ENCODE measurements at places on chromosomes 12 and 14. TPM values are rescaled to one million over a fixed set of nuclear protein-coding genes. Genes with fewer than 3 reads are reported as not detected.

DNA sequence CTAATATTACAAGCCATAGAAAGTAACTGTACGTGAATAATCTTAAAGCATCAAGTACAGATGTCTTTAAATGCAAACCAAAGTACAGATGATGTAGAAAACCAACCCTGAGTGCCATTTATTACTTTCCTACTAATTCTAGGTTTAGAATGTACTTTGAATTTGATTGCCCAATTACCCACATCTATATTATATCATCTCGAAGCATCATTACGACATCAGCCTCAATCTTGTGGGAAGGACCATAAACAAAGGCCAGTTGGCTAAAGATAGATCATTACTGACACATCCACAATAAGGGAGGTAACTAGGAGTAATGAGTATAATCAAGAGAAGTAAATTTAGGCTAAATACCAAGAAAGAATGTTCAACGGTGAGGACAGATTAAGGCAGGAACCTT, 478.9 kb downstream of the BCAT1 start:
- H3K27ac ChIP-seq = no peak overlapping the region
- DNase-seq = no peak
- H3K4me1 ChIP-seq = no peaks in the 10 kb centered on the region

- H3K36me3 ChIP-seq = no peaks in the 10 kb centered on the region
- DNase-seq = no peak
- no peak overlapping the region for H3K4me3 ChIP-seq
- H3K27ac ChIP-seq = no peak overlapping the region
- no peaks in the 10 kb centered on the region for H3K27me3 ChIP-seq
Measured at GRCh38 chr12:124592481-124593160, 25.2 kb upstream of the NCOR2 start.

DNA sequence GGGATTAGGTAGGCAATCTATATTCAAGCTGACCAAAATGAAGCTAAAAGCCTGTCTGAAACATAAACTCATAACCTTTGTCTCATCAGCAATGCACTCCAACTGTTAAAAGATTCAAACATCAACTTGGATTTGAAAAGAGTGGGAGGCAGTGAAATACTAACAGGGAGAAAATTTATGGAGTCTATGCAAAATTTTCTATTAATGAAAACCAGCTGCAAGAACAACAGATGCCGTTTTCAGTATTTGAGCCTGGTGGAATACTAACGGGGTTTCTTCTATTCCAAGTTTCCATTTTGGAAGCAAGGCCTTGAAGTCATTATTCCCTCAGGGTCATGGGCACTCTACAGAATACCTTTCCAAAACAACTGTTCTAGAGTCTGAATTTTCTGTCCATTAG, 88.3 kb downstream of the LRP6 start:
- no peak overlapping the region for H3K4me3 ChIP-seq
- DNase-seq = no peak
- H3K4me1 ChIP-seq = no peaks in the 10 kb centered on the region
- H3K27me3 ChIP-seq = no peaks in the 10 kb centered on the region
- no peak overlapping the region for H3K27ac ChIP-seq

DNA sequence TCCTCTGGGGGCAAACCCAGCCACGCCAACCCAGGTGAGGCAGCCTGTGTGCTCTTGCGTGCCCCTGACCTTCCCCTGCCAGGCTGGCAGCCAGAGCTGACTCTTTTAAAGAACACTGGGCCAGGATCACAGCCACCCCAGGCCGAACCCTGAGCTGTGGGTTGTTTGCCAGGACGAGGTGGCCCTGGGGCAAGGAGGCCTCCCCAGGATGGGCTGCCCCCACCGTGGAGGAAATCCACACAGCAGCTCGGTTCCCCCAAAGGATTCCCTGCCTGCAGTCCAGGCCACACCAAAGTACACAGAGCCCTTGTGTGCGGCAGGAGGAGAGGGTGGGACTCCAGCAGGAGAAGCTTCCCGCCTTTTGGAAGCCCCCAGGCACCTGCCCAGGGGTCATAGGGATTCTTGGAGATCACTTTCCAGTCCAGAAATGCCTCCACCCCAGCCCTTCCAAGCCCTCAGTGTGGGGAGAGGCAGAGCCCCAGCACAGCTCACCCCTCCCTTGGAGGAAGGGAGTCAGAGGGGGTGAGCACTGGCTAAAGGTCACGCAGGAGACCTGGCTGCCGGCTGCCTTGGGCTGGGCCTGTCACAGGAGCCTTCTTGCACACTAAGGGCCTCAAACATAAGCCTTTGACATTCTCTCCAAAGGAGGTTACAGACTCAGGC, 115.6 kb downstream of the CALM1 start:
- no peaks in the 10 kb centered on the region for H3K36me3 ChIP-seq
- no peak overlapping the region for H3K4me3 ChIP-seq
- H3K27ac ChIP-seq = no peak overlapping the region
- H3K4me1 ChIP-seq = peaks cover 32% of the 10 kb centered on the region
- DNase-seq = no peak

- no peaks in the 10 kb centered on the region for H3K4me1 ChIP-seq
- DNase-seq = no peak
- H3K27ac ChIP-seq = no peak overlapping the region
- H3K4me3 ChIP-seq = no peak overlapping the region
- H3K36me3 ChIP-seq = no peaks in the 10 kb centered on the region
Measured at GRCh38 chr14:67477926-67478799, 10.4 kb downstream of the TMEM229B start.

GRCh38 chr12:24069532-24070395, 120.3 kb upstream of the SOX5 start:
- H3K27me3 ChIP-seq = no peaks in the 10 kb centered on the region
- DNase-seq = no peak
- no peaks in the 10 kb centered on the region for H3K4me1 ChIP-seq
- no peaks in the 10 kb centered on the region for H3K36me3 ChIP-seq
- no peak overlapping the region for H3K4me3 ChIP-seq
- H3K27ac ChIP-seq = no peak overlapping the region

DNA sequence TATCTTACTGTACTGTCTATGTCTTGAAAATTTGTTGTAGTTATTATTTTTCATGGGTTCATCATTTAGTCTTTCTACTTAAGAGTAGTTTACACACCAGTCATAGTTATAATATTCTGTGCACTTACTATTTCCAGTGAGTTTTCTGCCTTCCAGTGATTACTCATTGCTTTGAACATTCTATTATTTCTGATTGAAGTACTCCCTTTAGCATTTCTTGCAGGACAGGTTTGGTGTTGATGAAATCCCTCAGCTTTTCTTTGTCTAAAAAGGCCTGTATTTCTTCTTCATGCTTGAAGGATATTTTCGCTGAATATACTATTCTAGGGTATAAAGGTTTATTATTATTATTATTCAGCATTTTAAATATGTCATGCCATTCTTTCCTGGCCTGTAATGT, 66.8 kb downstream of the TSPAN8 start:
- no peak overlapping the region for H3K27ac ChIP-seq
- no peaks in the 10 kb centered on the region for H3K36me3 ChIP-seq
- H3K27me3 ChIP-seq = no peaks in the 10 kb centered on the region
- no peak overlapping the region for H3K4me3 ChIP-seq
- no peak for DNase-seq
- no peaks in the 10 kb centered on the region for H3K4me1 ChIP-seq

The CCDC197 gene
- total RNA-seq = not detected

- no peaks in the 10 kb centered on the region for H3K36me3 ChIP-seq
- H3K4me1 ChIP-seq = no peaks in the 10 kb centered on the region
- H3K27ac ChIP-seq = no peak overlapping the region
Measured at GRCh38 chr12:130655881-130656280, 60.2 kb downstream of the RIMBP2 start.

GRCh38 chr12:100376161-100376560, 19.3 kb downstream of the SLC17A8 start:
- no peak overlapping the region for H3K27ac ChIP-seq
- no peaks in the 10 kb centered on the region for H3K36me3 ChIP-seq
- no peak overlapping the region for H3K4me3 ChIP-seq
- no peak for DNase-seq
- no peaks in the 10 kb centered on the region for H3K27me3 ChIP-seq

GRCh38 chr14:100904307-100905087, 975 bp upstream of the RTL1 start:
- H3K27me3 ChIP-seq = peaks cover 32% of the 10 kb centered on the region
- peak; percentile 84 for DNase-seq
- peak overlapping the region; percentile 28 for H3K4me3 ChIP-seq
- H3K4me1 ChIP-seq = peaks cover 9% of the 10 kb centered on the region
- H3K27ac ChIP-seq = no peak overlapping the region

DNA sequence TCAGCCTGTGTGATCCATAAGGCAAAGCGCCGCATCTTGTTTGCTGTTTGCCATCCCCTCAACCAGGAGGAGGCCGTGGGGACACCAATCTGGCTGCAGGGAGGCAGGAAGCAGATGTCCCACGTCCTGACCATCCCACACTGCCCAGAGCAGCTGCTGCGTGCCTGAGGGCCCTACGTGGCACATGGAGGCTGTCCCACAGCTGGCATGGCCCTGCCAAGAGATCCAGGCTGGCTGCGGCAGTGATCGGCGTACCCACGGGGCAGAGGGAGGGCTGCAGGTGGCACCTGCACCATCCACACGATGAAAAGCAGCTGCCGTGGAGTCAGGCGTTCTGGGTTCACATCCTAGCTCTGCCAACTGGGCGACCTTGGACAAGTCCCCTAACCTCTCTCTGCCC, 42.0 kb downstream of the NCOR2 start:
- no peak for DNase-seq
- H3K36me3 ChIP-seq = no peaks in the 10 kb centered on the region
- no peak overlapping the region for H3K27ac ChIP-seq

- H3K4me1 ChIP-seq = no peaks in the 10 kb centered on the region
- H3K27me3 ChIP-seq = no peaks in the 10 kb centered on the region
- H3K27ac ChIP-seq = no peak overlapping the region
- H3K36me3 ChIP-seq = no peaks in the 10 kb centered on the region
- no peak for DNase-seq
Measured at GRCh38 chr12:92785563-92785950, 82.8 kb downstream of the PLEKHG7 start.

GRCh38 chr12:39277416-39277815, 165.5 kb downstream of the KIF21A start:
- no peak for DNase-seq
- H3K4me1 ChIP-seq = no peaks in the 10 kb centered on the region
- no peak overlapping the region for H3K27ac ChIP-seq

DNA sequence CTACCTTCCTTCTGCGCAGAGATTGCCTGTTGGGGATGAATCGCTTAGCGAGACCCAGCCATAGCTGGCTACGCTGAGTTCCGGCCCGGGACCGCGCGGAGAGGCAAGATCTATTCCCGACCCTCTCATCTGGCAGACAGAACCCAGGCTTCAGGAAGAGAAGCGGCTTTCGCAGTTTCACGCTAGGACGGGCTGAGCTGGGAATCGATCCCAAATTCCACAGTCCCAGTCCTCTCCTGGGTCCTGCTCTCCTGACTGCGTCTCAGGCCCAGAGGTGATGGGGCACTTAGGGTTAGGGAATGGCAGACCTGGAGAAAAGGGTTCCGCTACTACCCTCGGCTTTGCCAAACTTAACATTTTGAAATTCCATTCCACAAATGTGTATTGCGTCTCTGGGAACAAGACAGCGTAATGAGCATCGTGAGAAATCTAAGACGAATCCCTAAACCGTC, 2.8 kb downstream of the PTPN21 start:
- H3K27ac ChIP-seq = no peak overlapping the region
- peaks cover 17% of the 10 kb centered on the region for H3K36me3 ChIP-seq
- no peaks in the 10 kb centered on the region for H3K4me1 ChIP-seq
- H3K4me3 ChIP-seq = peak overlapping the region; percentile 57

- no peaks in the 10 kb centered on the region for H3K36me3 ChIP-seq
Measured at GRCh38 chr14:101499080-101499479, 62.2 kb upstream of the DIO3 start.

GRCh38 chr14:68331991-68332390, 460.9 kb downstream of the ZFP36L1 start:
- H3K4me3 ChIP-seq = no peak overlapping the region
- H3K27ac ChIP-seq = no peak overlapping the region
- H3K27me3 ChIP-seq = no peaks in the 10 kb centered on the region
- DNase-seq = no peak

The COX8C gene
- total RNA-seq = not detected

DNA sequence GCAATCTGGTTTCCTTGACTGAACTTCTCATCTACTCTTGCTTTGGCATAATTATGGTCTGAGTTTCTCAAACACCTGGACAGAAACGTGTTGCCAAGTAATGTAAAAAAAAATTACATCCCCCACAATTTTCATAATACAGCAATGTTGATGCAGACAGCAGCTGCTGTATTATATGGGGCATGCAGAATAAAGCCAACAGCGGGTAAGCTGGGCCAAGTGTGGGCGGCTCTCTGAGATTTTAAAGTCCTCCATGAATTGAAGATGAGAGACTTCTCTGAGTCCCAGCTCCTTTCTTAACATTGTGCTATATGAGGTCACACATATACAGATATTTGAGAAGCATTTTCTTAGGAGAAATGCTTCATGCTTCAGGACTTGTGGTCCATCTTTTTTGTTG, 881.2 kb downstream of the GALC start:
- H3K4me3 ChIP-seq = no peak overlapping the region
- no peaks in the 10 kb centered on the region for H3K27me3 ChIP-seq
- no peaks in the 10 kb centered on the region for H3K36me3 ChIP-seq
- H3K4me1 ChIP-seq = no peaks in the 10 kb centered on the region
- no peak overlapping the region for H3K27ac ChIP-seq

- DNase-seq = no peak
- H3K4me1 ChIP-seq = no peaks in the 10 kb centered on the region
- no peaks in the 10 kb centered on the region for H3K36me3 ChIP-seq
- H3K27me3 ChIP-seq = no peaks in the 10 kb centered on the region
- H3K27ac ChIP-seq = no peak overlapping the region
- H3K4me3 ChIP-seq = no peak overlapping the region
Measured at GRCh38 chr14:29168149-29168548, 401.6 kb downstream of the FOXG1 start.

DNA sequence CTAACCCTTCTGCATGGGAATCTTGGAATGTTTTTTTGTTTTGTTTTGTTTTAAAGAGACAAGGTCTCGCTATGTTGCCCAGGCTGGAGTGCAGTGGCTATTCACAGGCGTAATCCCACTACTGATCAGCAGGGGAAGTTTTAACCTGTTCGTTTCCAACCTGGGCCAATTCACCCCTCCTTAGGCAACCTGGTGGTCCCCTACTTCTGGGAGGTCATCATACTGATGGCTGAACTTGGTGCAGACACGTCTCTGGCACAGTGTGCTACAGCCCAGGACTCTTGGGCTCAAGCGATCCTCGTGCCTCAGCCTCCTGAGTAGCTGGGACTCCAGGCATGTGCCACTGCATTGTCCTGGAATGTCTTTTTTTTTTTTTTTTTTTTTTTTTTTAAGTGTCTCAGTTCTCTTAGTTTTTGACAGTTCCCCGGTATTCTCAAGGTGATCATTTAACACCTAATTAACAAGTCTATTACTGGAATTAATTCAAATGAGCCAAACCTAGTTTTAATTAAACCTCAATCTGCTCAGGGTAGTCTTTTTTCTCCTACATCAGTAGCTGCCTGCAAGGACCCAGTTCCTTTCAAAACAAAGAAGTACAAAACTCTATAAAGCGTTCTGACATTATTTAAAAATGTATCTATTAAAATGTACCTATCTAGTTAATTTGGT, 49.0 kb upstream of the ISM2 start:
- H3K27me3 ChIP-seq = no peaks in the 10 kb centered on the region
- H3K36me3 ChIP-seq = peaks cover 14% of the 10 kb centered on the region
- no peaks in the 10 kb centered on the region for H3K4me1 ChIP-seq
- H3K27ac ChIP-seq = no peak overlapping the region
- H3K4me3 ChIP-seq = no peak overlapping the region
- DNase-seq = no peak
